Mesenteric fat pad (tissue), 1 donor: ENCODE measurements at places on chromosomes 5 and 9. TPM values are rescaled to one million over a fixed set of nuclear protein-coding genes. Genes with fewer than 3 reads are reported as not detected.

Gene ADAMTS2
- total RNA-seq, result 79.4 TPM

Gene NTNG2
- total RNA-seq, result 2.0 TPM

Gene LRRC19
- total RNA-seq, result not detected

GRCh38 chr5:159424123-159424522 is 93.8 kb upstream of the IL12B start:
- no peak for DNase-seq

DNA sequence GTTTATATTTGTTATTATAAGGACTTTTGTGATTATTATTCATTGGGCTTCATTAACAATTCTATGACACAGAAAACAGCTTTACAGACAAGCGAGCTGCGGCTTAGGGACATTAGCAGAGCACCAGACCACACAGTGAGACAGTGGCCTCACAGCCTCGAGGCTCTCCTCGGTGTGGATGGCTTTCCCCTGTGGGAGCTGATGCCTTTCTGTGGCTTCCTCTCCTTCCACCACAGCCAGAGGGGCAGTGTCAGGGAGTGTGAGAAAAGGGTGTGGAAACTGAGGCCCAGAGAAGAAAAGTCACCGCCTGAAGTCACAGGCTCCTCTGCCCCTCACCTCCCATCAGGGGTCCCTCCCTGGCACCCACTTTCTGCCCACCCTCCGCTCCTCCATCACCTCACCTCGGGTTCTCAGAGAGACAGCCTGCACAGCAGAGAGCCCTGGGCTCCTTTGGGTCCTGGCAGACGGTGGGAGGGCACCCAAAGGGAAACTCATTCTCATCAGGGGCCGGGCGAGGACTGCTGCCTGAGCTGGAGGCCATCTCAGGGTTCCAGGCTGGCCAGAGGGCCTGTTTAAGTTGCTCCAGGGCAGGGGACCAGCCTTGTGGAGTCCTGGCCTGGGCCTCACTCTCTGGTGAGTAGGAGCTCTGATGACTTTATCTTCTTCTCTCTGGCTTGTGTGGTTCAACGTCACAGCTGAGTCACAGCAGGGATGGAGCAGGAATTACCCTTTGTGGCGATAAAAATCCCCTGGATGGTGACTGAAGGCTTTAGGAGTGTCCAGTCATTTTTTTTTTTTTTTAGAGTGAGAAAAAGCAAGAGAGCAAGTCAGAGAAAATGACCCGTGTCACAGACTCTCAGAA is 830 bp downstream of the TRAF1 start:
- no peak for DNase-seq
